Calu3 (cell line): ENCODE measurements at places on chromosomes 1 and 21.

- no peak for DNase-seq
- H3K4me3 ChIP-seq = no peak overlapping the region
- H3K36me3 ChIP-seq = no peaks in the 10 kb centered on the region
- H3K4me1 ChIP-seq = no peaks in the 10 kb centered on the region
- no peaks in the 10 kb centered on the region for H3K27me3 ChIP-seq
Observed at GRCh38 chr1:55386456-55386855, 171.3 kb upstream of the USP24 start.

DNA sequence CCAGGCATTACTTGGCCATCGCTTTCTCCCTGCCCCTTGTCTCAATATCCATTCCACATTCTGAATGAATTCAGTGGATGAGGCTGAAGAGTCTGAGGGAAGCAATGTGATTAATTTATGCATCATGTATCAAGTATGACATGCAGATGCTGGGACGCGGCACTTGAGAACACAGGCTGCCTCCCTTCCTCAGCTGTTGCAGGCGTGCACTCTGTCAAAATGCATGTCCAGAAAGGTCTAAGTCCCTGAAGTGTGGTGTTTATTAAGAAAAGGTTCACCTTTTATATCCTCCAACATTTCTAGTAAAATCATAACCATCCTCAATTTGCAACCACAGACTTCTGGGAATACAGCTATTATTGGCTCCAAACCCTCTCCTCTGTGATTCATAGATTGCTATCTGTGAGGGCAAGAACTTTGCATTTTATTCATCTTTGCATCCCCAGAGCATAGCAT, 22.6 kb upstream of the RAB3GAP2 start:
- H3K36me3 ChIP-seq = no peaks in the 10 kb centered on the region
- H3K4me1 ChIP-seq = no peaks in the 10 kb centered on the region
- peaks cover 10% of the 10 kb centered on the region for H3K27me3 ChIP-seq
- H3K27ac ChIP-seq = no peak overlapping the region

DNA sequence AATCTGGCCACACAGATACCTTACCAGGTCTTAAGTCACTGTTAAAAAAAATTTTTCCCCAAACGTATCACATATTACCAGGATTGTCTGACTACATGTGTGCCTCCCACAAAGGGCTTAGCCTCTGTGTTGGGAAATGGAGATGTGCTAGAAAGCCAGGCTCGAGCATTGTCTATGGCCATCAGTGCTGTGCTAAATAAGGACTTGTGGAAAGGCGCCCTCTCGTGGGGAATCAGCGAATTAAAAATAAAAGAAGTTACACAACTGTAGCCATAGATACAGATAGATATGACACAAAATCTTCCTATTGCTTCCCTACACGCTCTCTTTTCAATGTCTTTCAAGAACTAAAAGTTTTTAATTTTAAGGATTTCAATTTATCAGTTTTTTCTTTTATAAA, 47.5 kb upstream of the CRNN start:
- H3K27ac ChIP-seq = no peak overlapping the region
- no peak overlapping the region for H3K4me3 ChIP-seq
- H3K27me3 ChIP-seq = peaks cover 32% of the 10 kb centered on the region
- H3K4me1 ChIP-seq = no peaks in the 10 kb centered on the region
- H3K36me3 ChIP-seq = no peaks in the 10 kb centered on the region
- DNase-seq = peak; percentile 69

GRCh38 chr1:40808909-40809308, 25.3 kb downstream of the KCNQ4 start:
- peaks cover 59% of the 10 kb centered on the region for H3K27me3 ChIP-seq
- H3K4me1 ChIP-seq = no peaks in the 10 kb centered on the region
- DNase-seq = no peak

GRCh38 chr1:168407832-168408538, 127.3 kb downstream of the TBX19 start:
- peaks cover 34% of the 10 kb centered on the region for H3K4me1 ChIP-seq
- peaks cover 5% of the 10 kb centered on the region for H3K36me3 ChIP-seq
- no peaks in the 10 kb centered on the region for H3K27me3 ChIP-seq
- no peak for DNase-seq

DNA sequence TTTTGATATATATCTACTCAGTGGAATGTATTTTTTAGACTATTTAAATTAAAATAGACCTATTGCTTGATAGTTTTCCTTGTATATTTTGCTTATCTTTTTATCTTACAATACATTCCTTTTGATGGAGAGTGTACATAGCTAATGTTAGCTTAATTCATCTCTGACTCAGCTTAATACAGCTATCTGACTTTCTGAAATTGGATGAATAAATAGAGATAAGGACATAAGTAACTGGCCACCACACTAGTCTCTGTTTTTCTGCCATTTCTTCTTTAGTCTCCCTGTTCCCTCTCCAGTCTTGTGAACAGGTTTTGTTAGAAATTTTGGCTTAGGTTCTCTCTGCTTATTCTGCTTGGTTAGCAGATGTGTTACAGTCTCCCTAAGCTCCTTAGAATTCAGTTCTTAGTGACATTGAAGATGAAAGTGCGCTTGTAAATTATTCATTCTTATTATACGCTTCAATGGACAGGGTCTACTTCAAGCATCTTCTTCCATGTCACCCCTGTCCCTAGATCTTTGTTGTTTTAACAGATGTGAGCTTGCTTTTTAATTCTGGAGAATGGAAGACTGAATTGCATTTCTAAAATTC, 59.6 kb downstream of the XPR1 start:
- DNase-seq = no peak
- no peaks in the 10 kb centered on the region for H3K27me3 ChIP-seq
- no peaks in the 10 kb centered on the region for H3K4me1 ChIP-seq
- no peak overlapping the region for H3K27ac ChIP-seq
